ENCODE measurements at places on chromosomes 7 and 10. TPM values are rescaled to one million over a fixed set of nuclear protein-coding genes. Genes with fewer than 3 reads are reported as not detected.

Gene KIAA1549
- total RNA-seq = 1.7 TPM

Gene PMPCB
- 85.9 TPM for total RNA-seq

Gene OPN1SW
- not detected for total RNA-seq

Gene FEZF1
- total RNA-seq = not detected

Gene CLDN4
- total RNA-seq = not detected

Gene SPDYE8
- total RNA-seq = not detected

Gene PDLIM1
- 0.44 TPM for total RNA-seq

Gene ZNF518A
- 13.1 TPM for total RNA-seq

Gene CELF2
- total RNA-seq = 153 TPM

Gene ACHE
- total RNA-seq = 0.23 TPM

Gene PON3
- total RNA-seq = not detected

Gene HOXA2
- total RNA-seq = not detected

Gene CYP2C9
- total RNA-seq = not detected

Gene SPAG6
- not detected for total RNA-seq

Gene NEUROD6
- total RNA-seq = not detected

Gene HABP2
- total RNA-seq = not detected

Gene SDHAF3
- 37.2 TPM for total RNA-seq

Gene ANKRD1
- total RNA-seq = not detected

Gene ENKUR
- total RNA-seq = 0.15 TPM

Gene MCM7
- total RNA-seq = 437 TPM

Gene PKD2L1
- total RNA-seq = not detected

Gene SLIT1
- 0.19 TPM for total RNA-seq
